Activated CD4-positive, alpha-beta T cell treated with anti-CD3 and anti-CD28 coated beads for 48 hours (primary cell): ENCODE measurements at places on chromosomes 5 and 9.

DNA sequence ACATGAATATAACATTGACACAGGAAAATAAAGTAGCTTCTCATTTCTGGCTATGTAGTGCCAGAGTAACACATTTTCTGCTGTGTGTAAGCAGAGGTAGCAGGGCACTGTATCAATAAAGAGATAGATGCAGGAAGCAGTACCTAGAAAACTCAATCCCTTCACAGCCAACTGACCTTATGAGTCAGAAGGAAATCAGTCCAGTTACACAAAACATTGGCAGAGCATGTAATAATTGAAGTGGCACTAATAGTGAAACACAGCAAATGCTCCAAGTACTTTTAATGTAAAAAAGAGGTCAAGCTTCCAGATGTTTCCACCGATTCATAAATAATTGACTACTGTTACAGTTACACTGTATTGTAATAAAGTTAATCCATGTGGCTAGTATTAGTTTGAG, 706.6 kb downstream of the EFNA5 start:
- DNase-seq: no peak

DNA sequence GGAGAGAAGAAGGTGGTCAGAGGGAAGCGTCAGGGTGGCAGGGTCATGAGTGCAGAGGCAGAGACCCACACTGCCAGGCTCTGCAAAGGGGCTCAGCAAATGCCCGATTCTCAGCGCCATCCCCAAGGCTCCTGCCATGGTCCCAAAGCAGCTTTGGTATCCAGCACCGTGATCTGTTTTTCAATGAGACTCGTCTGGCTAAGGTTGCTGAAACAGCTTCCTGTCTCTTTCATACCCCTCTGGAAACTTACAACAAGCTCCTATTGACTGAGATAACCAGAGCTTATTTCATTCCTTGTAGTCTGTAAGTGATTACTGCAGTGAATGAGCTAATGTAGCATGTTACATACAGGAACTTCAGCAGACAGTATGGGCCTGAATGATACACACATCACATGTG, 568.6 kb upstream of the DAP start:
- no peak for DNase-seq

- no peak for DNase-seq
These were observed 3.7 kb downstream of the CNTLN start for GRCh38 chr9:17138503-17138902.

DNA sequence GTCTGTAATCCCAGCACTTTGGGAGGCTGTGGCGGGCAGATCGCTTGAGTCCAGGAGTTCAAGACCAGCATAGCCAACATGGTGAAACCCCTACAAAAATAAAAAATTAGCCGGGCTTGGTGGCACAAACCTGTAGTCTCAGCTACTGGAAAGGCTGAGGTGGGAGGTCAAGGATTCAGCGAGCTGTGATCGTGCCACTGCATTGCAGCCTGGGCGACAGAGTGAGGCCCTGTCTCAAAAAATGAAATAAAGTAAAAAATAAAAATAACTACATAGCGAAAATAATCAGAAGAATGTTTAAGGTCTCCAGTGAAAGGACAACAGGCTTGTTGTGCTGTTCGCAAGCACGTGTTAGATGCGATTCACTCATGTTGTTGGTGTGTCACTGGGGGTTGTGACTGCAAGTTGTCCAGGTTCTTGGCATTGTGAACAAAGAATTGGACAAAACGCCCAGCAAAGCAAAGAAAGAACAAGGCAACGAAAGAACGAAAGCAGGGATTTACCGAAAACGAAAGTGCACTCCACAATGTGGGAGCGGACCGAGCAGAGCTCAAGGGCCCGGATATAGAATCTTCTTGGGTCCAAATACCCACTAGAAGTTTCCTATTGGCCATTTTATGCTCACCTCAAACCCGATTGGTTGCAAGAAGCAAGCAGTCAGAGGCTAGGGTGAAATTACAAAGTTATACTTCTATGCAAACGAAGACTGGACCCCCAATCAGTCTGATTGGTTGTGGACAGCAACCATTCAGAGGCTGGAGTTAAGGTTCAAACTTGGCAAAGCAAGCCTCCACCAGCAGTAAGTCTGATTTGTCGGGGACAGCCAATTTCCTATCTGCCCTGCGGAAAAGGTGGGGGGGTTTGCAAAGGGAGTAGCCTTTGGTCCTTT, 844 bp upstream of the MCCC2 start:
- no peak for DNase-seq

- DNase-seq: no peak
These were observed 135.4 kb upstream of the MSX2 start for GRCh38 chr5:174589011-174589410.

DNA sequence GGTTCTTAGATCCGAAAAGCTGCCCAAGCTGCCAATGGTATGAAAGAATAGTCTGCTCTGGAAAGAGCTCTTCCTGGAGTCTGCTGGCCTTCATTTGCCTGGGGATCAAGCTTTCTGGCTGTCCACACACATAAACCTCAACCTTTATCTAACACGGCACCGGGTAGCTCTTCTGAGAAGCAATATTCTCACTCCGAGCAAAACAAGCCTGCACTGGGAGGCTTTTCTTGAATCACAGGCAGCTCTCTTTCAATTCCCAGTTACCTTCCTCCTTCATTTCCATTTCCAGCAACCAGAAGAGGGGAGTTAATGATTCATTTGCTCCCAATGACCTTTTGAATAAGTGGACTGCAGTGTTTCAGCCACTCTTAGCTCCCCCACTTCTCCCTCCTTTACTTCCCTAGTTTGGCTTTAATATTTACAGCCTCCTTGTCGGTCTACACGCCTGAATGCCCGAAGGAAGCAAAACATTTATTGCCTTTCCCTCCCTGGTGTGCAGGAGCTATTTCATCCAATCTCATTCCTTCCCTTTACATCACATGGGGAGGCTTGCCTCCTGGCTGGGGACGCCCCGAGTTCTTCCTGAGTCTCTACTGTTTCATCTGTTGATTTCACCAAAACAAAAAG, 187.1 kb downstream of the ARHGEF28 start:
- no peak for DNase-seq

GRCh38 chr5:118552146-118552545, 436.2 kb downstream of the DTWD2 start:
- DNase-seq: no peak

DNA sequence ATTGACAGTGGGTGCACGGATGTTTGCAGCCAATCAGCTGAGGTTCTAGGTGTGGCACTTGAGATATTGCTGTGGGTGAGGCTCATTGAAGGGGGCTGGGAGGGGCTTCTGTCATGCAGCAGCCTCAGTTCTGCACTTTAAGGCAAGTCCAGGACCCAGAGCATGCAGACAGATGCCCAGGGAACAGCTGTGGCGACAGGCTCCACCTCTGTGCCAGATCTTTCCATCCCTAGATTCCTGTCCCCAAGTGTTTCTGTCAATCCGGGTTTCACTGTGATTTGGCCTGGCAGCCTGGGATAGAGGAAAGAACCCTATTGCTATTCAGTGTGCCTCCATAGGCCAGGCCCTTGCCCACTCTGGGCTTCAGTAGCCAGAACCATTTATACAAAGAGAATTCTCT, 20.8 kb upstream of the CERCAM start:
- DNase-seq: no peak

- no peak for DNase-seq
These were observed 156.8 kb upstream of the MSX2 start for GRCh38 chr5:174567506-174568141.

DNA sequence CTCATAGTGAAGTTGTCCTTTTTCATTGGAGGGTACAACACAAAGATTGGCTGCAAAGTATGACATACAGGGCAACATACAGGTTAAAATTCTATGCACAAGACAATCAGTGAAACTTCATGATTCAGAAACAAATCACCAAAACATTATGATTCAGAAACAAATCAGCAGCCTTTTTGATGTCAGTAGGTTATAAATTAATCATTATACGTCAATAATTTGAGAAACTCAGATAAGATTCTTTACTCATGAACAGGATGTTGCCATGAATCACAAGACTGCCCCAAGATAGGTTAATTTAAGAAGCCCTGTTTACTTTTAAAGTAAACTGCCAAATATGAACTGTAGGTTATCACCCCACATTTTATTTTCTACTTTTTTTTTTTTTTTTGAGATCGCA, 62.2 kb upstream of the IL33 start:
- DNase-seq: no peak

DNA sequence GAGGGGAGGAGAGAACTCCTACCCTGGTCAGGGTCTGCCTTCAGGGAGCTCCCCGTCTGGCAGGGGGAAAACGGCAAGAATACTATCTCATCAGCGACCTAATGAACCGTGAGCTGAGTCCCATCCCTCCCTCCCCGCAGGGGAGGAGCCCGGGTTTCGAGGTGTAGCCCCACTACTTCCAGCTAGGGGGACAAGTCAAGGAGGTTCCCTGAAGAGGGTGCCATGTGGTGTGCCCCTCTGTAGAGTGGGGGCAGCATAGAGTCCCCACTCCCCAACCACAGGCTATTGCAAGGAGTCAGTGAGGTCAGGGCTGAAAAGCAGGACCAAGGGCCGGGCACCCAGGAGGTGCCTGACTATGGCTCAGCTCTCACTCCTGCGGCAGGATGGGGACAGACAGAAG, 50.9 kb upstream of the RXRA start:
- no peak for DNase-seq
